ENCODE measurements at places on chromosomes 4 and X. TPM values are rescaled to one million over a fixed set of nuclear protein-coding genes. Genes with fewer than 3 reads are reported as not detected.

The RBMXL3 gene
- not detected for total RNA-seq

- H3K27me3 ChIP-seq, result no peaks in the 10 kb centered on the region
- no peaks in the 10 kb centered on the region for H3K36me3 ChIP-seq
- H3K4me1 ChIP-seq, result no peaks in the 10 kb centered on the region
- no peak for DNase-seq
Measured at GRCh38 chr4:153126137-153126536, 78.1 kb upstream of the TRIM2 start.

GRCh38 chrX:10032147-10032546 is 65.0 kb downstream of the CLDN34 start:
- H3K27ac ChIP-seq, result no peak overlapping the region
- no peaks in the 10 kb centered on the region for H3K4me1 ChIP-seq
- H3K36me3 ChIP-seq, result no peaks in the 10 kb centered on the region
- H3K4me3 ChIP-seq, result no peak overlapping the region

DNA sequence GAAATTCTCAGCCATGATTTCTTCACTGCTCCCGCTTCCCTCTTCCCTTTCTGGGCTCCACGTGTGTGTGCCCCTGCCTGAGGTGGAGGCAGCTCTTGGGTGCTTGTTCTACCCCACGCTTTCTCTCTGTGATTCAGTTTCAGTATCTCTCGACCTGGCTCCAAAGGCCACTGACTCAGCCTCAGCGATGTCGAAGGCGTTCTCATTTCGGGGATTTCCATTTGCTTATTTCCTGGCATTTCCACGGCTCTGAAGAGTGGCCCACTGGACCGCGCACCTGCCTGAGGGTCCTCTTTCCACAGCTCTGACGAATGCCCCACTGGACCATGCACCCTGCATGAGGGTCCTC is 52.4 kb downstream of the GAK start:
- H3K36me3 ChIP-seq, result peaks cover 2% of the 10 kb centered on the region
- no peak for DNase-seq
- no peak overlapping the region for H3K4me3 ChIP-seq
- no peak overlapping the region for H3K27ac ChIP-seq
- H3K27me3 ChIP-seq, result no peaks in the 10 kb centered on the region

- no peaks in the 10 kb centered on the region for H3K4me1 ChIP-seq
- no peaks in the 10 kb centered on the region for H3K27me3 ChIP-seq
- no peak overlapping the region for H3K4me3 ChIP-seq
- no peak overlapping the region for H3K27ac ChIP-seq
Measured at GRCh38 chr4:85681221-85681657, 206.3 kb downstream of the ARHGAP24 start.

GRCh38 chr4:15658136-15658770 is 3.1 kb upstream of the FBXL5 start:
- H3K36me3 ChIP-seq, result no peaks in the 10 kb centered on the region
- no peak overlapping the region for H3K4me3 ChIP-seq
- no peaks in the 10 kb centered on the region for H3K27me3 ChIP-seq
- H3K27ac ChIP-seq, result no peak overlapping the region
